Pulmonary artery endothelial cell (primary cell): ENCODE measurements at places on chromosomes 4 and X. TPM values are rescaled to one million over a fixed set of nuclear protein-coding genes. Genes with fewer than 3 reads are reported as not detected.

RAB41 gene
- total RNA-seq = not detected in 2 replicates

PRDM5 gene
- 6.1 and 7.0 TPM in 2 replicates for total RNA-seq

DMD gene
- 4.0 and 5.7 TPM in 2 replicates for total RNA-seq

CTAG1B gene
- not detected in 2 replicates for total RNA-seq

NKRF gene
- total RNA-seq = 6.1 and 6.4 TPM in 2 replicates

BGN gene
- 22.9 and 35.6 TPM in 2 replicates for total RNA-seq

PRRG3 gene
- total RNA-seq = not detected in 2 replicates

SULT1E1 gene
- 34.2 and 267 TPM in 2 replicates for total RNA-seq

XAGE1A gene
- total RNA-seq = not detected in 2 replicates

YY2 gene
- 1.1 and 1.6 TPM in 2 replicates for total RNA-seq

GATA1 gene
- total RNA-seq = not detected in 2 replicates

RBM46 gene
- total RNA-seq = not detected in 2 replicates

ADGRG4 gene
- not detected in 2 replicates for total RNA-seq

GPRASP3 gene
- total RNA-seq = 7.6 and 11.4 TPM in 2 replicates

MYOZ2 gene
- 0.20 TPM in 1 of 2 replicates, not detected in the other for total RNA-seq
